NCI-H526 treated with DMSO at 0.1 percent for 48 hours (cell line): ENCODE measurements at places on chromosomes 1 and 21.

DNA sequence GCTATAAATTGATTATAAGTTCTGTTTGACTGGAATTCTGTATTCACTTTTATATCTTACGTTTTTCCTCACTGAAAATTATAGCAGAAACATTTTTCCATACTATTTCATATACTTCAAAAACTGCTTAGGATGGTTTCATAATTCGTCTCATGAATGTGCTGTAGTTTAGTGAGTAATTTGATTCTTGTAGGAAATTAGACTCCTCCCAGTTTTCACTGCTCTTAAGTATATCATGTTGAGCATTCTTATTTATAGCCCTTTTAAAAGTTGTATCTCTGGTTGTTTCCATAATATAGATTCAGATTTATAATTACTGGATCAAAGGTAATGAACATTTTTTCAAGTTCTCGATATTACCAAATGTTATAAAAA, 250.6 kb downstream of the FMN2 start:
- DNase-seq: no peak

DNA sequence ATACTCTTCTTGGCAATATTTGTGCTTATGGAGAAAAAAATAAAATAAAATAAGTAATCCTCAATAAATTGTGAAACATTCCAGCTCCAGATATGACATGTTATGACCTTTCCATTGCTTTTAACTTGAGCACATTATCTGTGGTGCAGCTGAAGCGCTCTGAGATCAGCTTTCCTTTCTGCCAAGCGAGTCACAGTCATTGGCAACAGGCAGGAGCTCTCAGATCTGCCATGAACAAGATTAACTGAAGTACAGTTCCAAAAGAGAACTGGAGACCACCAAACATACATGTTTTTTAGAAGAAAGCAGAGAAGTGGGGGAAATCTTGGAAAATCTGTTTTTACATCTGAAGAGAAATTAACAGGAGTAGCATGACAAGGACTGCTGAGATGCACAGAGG, 89.2 kb upstream of the DSCAM start:
- no peak for DNase-seq

GRCh38 chr1:102691592-102692090, 416.7 kb downstream of the COL11A1 start:
- DNase-seq: no peak

DNA sequence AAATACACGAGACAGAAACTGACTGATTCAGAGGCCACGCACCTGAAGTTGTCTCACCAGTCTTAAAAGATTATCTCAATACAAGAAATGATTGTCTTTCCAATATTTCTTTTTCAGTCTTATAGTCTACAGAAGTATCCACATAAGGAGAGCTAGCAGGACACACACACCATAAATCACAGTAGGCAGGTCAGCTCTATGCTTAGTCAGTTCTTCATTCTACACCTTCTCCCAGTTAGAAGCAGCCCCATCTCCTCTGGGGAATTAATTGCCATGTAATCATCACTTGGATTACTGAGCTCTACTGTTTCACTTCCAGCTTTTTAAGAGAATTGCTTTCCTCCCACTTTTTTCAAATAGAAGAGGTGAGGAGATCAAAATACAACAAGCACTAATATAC, 59.6 kb downstream of the SMYD3 start:
- no peak for DNase-seq

GRCh38 chr1:104671684-104672353, 922.1 kb downstream of the AMY1C start:
- no peak for DNase-seq

- DNase-seq: no peak
These were observed 4.6 kb downstream of the HJV start for GRCh38 chr1:146016891-146017290.

GRCh38 chr1:200666309-200666708, 3.4 kb downstream of the DDX59 start:
- DNase-seq: no peak

DNA sequence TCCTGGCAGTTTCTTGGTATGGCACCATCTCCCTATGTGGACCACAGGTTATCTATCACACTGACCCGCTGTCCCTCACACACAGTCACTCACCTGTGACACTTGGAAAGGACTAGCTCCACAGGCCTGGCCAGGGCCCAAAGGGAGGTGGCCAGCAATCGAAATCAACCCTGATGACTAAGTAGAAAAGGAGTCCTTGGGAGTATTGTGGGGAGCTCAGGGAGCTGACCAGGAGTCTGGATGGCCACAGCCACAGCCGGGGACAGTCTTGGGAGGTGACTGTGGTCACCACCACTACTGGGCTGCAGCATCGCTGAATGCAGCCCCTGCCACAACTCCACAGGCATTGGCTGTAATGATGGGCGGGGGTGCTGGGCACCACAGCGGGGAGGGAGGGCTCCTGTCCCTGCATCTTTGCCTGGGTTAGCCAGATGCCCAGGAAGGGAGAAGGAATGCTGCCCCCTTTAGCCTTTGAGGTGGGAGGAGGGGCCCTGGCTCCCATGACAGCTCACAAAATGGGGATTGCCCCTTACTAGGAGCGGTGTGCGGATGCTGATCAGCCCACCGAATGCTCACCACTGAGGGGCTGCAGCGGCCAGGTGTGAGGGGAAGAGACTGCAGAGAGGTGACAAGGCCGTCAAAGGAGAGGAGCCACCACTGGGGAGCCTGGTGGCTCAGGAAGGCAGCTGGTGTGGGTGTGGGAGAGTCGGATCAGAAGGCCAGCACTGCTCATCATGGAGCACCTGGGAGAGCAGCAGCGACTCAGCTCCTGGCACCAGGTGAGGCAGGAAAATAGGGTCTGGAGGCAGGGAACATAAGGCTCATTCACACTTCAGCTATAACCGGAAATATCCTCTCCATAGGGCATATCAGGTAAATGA, 61.3 kb downstream of the H3-3A start:
- DNase-seq: no peak

- DNase-seq: no peak
These were observed 70.4 kb downstream of the PRPF38A start for GRCh38 chr1:52474807-52475206.

- DNase-seq: no peak
These were observed 12.3 kb downstream of the BTG2 start for GRCh38 chr1:203317429-203318228.

DNA sequence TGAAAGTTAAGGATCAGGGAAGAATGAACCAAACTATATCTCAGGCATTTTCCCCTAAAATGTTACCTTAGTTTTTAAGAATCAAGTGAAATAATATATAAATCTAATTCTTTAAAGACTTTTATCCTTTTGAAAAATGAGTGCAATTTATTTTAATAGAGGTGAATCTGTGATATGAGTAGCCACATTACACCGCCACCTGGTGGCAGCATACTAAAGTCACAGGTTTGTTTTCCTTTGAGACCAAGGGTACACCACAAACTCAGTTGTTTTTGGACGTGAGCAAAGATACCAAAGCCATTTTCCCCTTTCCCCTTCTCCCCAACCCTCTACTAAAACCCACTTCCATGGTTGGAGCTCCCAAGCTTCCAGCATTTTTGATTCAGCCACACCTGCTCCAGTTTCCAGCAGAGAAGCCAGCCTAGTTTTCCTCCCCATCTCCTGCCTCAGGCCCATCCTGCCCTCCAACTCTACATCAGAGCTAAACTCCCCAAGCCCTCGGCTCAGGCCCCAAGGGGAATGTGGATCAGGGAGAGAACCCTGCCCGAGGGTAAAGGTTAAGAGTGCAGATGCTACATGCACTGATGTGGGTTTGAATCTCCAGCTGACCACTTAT, 22.9 kb upstream of the LDLRAP1 start:
- peak; percentile 28 for DNase-seq

DNA sequence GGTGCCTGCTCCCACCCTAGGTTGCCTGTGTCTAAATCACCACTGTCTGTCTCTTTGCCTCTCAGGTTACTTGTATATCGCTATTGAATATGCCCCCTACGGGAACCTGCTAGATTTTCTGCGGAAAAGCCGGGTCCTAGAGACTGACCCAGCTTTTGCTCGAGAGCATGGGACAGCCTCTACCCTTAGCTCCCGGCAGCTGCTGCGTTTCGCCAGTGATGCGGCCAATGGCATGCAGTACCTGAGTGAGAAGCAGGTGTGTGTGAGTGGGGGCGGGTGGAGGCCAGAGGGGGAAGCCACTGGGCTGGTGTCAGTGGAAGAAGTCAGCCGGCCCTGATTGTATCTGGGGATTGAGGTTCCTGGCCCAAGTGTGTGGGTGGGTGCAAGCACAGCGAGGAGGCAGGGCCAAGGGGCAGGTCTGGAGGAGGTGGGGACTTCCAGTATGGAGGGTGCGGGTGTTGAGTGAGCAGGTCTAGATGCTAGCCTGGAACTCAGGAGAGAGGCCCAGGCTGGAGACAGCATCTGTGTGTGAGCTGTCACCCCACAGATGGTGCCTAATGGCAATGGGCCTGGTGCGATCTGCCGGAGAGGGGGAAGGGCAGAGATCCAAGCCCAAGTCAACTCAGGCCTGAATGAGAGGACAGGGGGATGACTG, 17.2 kb downstream of the TIE1 start:
- DNase-seq: no peak

GRCh38 chr1:193222056-193222615, 35.7 kb upstream of the B3GALT2 start:
- no peak for DNase-seq

GRCh38 chr1:101175466-101175865, 61.4 kb upstream of the S1PR1 start:
- DNase-seq: no peak

DNA sequence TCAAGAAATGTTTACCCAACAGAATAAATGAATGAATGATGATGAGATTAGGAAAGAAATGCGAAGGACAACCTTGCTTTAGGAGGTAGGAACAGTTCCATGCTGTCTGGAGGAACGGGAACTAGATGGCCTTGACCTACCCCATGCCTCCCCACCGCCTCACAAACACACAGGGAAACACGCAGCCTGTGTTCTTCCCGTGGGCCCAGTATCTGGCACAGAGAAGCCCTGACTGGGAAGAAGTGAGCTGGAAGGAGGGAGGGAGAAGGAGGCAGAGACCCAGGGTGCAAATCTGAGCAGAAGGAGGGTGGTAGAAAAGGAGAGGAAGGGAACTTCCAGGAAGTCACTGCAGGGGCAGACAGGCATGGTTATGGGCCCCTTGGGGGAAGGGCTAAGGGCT, 3.5 kb upstream of the ADORA1 start:
- DNase-seq: no peak

DNA sequence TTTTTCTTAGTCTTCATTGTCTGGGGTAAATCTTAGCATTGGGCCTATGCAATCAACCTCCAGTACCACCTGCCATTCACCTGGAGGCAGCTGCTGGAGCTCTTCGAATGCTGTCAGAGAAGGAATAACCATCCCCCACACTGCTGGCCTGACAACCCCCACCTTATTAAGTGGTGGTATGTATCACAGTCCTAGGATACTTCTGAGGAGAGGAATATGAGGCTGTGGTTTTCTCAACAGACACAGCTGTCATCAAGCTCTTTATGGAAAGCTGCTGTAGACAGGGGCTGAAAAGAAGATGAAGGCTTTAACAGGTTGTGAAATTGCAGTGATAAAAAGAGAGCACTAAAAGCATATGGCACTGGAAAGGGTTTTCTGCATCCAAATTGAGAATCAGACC, 61.7 kb downstream of the TSEN15 start:
- DNase-seq: no peak

- peak; percentile 50 for DNase-seq
These were observed 3.6 kb downstream of the SKI start for GRCh38 chr1:2231532-2232254.

DNA sequence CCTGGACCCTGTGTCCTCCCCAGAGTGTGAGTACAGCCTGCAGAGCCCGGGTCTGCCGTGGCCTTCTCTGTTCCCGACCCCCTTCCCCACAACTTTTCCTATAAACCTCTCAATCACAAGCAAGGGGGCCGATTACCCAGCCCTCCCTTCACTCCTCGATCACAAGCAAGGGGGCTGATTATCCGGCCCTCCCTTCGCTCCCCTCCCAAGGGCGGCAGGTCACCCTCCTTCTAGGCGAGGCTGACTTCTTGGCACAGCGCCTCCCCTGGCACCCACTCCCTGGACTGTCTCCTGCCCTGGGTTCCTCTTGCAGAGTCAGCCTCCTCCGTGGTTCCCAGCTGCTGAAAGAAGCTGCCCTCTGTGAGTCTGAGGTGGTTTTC, 12.3 kb upstream of the LDLRAP1 start:
- no peak for DNase-seq

- DNase-seq: no peak
These were observed 52.4 kb upstream of the ASPM start for GRCh38 chr1:197198911-197199310.

DNA sequence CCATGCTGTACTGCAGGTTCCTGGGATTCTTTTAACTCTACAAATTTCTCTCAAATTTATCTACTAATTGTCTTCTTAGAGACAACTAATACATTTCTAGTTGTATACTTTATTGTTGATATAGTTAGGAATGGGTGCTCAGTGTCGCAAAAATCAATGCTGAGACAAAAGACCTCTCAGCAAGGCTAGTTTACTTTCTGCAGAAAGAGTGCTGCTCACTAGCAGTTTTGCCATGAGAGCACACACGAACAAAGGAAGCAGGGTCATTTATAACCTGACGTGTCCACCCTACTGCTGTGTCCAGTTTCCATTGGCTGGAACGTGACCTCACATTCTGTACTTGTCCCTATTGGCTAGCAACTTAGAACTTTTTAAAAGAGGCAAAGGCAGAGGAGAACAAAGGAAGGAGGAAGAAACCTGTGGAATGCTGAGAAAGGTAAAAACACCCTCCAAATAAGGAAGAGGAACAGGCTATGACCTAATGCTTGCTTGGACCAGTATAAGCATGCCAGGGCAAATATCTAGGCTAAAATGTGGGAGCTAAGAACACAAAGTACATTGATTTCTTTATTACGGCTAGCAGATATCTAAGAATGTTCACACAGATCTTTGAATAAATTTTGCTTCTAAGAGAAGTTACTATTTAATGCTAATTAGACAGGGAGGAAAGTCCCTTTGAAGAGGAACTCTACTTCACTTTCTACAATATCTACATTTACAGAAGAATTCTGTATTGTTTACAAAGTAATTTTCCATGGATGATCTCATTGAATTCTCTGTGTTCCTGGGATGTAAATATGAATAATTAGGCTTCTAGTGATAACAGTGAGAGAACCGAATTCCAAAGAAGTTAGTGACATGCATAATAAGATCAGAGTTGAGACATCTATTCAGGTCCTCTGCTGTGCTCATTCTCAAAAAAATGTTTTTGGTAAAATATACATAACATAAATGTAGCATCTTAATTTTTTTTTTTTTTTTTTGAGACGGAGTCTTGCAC, 86.0 kb upstream of the MAP10 start:
- no peak for DNase-seq

DNA sequence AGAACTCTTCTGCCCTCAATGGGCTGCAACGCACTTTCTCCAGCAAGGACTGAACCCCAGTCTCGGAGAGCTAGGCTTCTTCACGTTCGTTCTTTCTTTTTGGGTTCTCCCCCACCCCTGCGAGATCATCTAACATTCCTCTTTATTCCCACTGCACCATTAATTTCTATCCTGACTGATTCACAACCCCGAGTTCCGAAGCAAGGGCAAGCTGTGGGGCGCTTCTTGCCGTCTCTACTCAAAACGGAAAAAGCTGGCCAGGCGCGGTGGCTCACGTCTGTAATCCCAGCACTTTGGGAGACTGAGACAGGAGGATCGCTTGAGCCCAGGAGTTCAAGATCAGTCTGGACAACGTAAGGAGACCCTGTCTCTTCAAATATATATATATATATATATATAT, 37.4 kb upstream of the BTG2 start:
- DNase-seq: no peak
